Pons (tissue), 1 donor: ENCODE measurements at places on chromosomes 16 and 17.

DNA sequence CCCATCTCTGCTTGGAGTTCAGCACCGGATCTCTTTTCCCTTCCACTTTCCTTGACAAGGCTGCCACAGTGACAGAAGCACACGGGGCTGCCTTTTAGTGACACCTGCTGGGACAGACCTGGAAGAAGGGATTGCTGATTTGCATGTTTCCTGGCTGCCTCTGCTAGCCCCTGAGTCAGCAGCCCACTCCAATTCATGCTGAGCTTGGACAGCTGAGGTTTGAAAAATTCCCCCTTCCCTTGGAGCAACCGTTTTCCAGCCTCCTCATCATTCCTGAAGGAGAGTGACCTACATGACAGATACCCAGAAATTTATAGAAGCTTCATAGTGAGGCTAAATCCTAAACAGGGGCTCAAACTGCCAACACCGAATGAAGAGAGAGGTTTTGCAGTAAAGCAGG lies 18.8 kb upstream of the RBL2 start:
- no peak for DNase-seq

DNA sequence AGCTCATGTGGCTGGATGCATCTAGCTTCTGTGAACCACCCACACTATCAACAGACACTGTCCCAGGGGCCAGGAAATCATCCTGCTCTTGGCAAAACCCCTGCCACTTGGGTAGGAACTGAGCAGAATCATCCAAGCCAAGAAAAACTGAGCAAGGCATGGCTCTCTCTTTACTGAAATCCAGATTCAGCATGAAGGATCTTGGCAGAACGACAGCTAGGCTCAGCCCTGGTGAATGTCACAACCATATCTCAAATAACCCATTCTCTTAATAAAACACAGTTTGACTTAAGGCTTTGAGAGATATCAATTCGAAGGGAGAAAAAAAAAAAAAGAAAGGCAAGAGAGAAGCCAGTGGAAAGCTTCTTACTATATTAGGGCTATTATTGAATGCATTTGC lies 72.2 kb downstream of the MAF start:
- DNase-seq: no peak

GRCh38 chr17:64045176-64045575 lies 24.7 kb upstream of the ICAM2 start:
- DNase-seq: no peak

- peak; percentile 41 for DNase-seq
These were observed 29.4 kb downstream of the IRF8 start for GRCh38 chr16:85928401-85928820.

DNA sequence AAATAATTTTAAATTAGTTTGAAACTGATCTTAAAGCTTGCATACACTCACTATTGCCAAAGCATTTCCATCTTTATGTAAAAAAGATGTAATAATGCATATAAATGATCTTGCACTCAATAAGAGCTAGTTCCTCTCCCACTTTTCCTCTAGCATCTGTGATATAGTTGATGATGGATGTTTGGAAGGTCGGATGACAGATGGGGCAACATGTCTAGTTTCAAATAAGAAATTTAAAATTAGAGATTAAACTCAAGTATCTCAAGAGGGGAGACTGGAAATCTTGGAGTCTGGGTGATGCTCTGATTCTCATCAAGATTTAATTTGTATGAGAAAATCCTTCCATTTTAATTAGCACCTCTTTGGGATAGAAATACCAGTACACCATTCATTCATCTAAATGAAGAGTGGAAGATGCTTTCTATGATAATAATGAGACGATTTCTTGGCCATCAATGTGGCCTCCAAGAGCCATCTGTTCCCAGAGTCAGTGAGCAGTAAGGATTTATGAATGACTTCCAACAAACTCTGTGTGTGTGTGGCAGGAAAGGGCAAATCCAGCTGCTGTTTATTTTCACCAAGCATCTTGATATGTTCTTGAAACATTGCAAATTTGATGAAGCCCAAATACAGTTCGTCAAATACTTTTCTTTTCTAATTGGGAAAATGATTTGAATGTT lies 616.3 kb upstream of the CDH8 start:
- DNase-seq: peak; percentile 8

DNA sequence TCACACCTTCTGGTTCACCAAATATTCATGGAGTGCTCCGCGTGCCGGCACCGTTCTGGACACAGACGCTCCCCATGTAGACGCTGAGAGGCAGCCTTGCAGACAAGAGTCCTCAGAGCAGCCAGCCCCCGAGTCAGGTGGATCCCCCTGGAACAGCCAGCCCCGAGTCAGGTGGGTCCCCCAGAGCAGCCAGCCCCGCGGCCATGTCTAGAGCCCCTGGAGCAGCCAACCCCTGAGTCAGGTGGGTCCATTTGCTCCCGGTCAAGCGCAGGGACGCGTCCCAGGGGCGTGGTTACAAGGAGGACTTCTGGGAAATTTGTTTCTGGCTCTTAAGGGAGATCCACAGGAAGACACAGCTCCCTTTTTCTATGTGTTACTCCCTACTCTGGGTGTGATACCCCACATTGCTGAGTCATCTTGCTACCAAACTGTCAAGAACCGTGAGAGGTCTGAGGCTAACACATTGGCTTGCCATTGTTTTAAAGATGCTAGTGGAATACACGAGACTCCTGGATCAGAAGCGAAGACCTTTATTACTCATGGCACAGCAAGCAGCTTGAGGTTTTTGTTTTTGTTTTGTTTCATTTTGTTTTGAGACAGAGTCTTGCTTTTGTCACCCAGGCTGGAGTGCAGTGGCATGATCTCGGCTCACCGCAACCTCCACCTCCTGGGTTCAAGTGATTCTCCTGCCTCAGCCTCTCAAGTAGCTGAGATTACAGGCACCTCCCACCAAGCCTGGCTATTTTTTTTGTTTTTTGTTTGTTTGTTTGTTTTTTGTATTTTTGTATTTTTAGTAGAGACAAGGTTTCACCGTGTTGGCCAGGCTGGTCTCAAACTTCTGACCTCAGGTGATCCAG lies 43.3 kb upstream of the CBFA2T3 start:
- no peak for DNase-seq

DNA sequence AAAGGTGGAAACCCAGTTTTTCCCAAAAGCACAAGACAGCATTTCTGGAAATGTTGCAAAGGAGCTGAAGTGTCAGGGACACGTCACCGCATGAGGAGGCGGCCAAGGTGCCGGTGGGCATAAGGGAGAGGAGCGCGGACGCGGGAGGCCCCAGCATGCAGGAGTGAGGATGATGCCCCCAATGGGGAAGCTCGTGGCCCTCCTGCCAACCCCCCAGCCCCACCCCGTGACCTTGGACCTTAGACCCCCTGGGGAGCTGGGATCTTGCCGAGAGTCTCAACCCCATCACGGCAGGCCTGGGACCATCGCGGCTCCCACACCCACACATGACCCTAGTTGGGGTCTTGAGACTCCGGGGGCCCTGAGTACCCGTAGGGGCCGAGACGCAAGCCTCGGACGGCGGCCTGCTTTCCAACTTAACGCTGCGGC lies 119.4 kb upstream of the METRNL start:
- DNase-seq: no peak

GRCh38 chr17:1617620-1618174 lies 10.9 kb downstream of the SLC43A2 start:
- no peak for DNase-seq

GRCh38 chr16:10256784-10257641 lies 74.8 kb upstream of the GRIN2A start:
- no peak for DNase-seq

DNA sequence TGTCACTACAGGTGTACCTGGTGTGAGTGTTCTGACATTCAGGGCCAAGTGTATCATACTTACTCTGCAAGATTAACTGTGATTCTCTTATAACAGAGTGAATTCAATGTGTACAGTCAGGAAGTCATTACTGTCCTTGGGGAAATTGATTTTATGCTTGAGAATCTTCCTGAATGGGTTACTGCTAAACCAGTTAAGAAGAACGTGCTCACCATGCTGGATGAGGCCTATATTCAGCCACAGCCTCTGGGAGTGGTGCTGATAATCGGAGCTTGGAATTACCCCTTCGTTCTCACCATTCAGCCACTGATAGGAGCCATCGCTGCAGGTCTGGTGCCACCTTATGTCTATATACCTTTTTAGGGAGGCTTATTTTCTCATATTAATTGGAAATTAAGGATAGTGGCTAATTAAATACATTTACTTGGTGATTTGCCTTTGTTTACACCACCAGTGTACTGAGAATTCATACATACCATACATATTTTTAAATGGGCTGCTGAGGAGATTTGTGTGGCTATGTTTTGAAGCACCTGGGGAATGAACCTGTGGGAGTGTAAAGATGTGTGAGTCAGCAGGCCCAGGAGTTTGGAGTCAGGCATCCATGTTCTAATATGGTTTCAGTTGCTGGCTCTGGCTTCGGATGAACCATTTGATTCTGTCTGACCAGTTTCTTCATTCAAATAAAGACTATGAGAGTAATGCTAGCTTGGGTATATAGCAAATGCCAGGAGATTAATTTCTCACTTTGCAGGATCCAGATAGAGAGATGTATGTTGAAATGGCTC lies 3.1 kb downstream of the ALDH3A2 start:
- DNase-seq: no peak

GRCh38 chr16:4868535-4868934 lies 21.3 kb downstream of the UBN1 start:
- no peak for DNase-seq

- no peak for DNase-seq
These were observed 94.2 kb downstream of the AIPL1 start for GRCh38 chr17:6340708-6341107.

DNA sequence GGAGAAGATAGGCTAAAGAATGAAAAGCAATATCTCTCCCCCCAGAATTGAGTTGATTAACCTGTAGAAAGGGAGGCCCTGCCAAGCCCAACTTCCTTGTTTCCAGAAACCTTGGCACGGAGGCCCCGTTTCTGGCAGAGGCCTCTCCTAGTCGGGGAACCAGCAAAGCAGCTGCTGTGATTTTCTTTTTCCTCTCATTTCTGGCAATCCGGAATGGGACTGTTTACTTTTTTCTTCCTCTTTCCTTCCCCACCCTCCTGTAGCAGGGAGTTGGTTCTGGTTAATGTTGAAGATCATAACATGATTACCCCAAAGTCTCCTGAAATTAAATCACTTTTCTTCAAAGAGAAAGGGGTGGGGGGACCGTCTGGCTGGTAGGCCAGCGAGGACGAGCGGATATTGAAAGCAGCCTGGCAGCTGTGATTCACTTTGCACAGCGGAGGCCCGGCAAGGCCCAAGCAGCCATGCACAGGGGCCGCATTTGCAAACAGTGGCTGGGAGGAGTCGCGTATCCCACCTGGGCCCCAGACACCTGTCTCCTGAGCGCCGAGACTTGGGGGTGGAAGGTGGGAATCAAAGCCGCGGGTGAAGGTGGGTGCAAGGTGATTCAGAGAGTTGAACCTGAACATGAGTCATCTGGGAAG lies 51.5 kb downstream of the NTN1 start:
- DNase-seq: peak; percentile 13
